Stimulated activated CD4-positive, alpha-beta T cell treated with anti-CD3 and anti-CD28 coated beads, TNF-alpha, amount 100 ng/mL, for 24 hours (primary cell): ENCODE measurements at places on chromosomes 11 and 22.

DNA sequence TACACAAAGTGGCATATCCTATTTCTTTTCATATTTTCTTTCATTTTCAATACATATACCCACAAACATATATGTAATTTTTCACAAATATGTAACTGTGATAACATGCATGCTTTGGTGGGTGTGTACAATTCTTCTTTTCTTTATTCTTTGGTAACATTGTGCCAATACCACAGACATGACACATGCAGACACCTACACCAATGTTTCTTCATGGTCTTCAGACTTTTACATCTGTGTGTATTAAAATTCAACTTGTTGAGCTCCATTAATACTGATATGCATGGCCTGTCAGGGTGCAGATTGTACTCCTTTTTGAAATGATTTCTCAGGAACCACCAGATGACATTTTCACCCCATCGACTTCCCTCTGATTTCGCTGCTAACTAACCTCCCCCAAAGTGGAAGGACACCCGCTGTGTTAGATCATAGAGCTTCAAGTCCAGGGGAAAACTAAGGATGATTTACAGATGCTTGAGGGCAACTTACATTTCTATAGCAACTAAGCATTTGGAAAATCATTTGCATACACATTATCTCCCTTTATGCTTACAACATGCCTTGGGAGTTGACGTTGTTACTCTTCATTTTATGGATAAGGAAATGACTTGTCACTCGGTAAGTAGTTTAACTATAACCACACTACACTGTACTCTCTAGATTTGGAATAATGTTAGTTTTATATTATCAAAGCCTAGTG, 10.5 kb upstream of the PANX3 start:
- DNase-seq = no peak

GRCh38 chr22:45784357-45785277, 113.0 kb downstream of the ATXN10 start:
- DNase-seq = no peak

GRCh38 chr22:43893266-43893665, 1.5 kb upstream of the PNPLA5 start:
- no peak for DNase-seq

- no peak for DNase-seq
These were observed 1.9 kb downstream of the RHBDD3 start for GRCh38 chr22:29265929-29266328.

DNA sequence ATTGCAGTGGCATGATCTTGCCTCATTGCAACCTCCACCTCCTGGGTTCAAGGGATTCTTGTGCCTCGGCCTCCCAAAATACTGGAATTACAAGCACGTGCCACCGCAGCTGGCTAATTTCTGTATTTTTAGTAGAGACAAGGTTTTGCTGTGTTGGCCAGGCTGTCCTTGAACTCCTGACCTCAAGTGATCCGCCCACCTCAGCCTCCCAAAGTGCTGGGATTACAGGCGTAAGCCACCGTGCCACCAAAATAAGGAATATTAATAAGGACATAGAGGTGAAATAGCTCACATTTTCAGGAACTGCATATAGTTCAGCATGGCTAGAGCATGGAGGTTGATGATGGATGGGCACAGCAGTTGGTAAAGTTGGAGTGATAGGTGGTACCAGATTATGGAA, 21.4 kb downstream of the ARHGEF12 start:
- no peak for DNase-seq

GRCh38 chr22:23229646-23230045, 49.3 kb downstream of the BCR start:
- no peak for DNase-seq

- DNase-seq = no peak
These were observed 147.1 kb upstream of the SESN3 start for GRCh38 chr11:95378111-95378510.

- no peak for DNase-seq
These were observed 110.7 kb downstream of the EHF start for GRCh38 chr11:34731603-34732002.

GRCh38 chr22:32745251-32745995, 56.1 kb upstream of the TIMP3 start:
- DNase-seq = no peak

DNA sequence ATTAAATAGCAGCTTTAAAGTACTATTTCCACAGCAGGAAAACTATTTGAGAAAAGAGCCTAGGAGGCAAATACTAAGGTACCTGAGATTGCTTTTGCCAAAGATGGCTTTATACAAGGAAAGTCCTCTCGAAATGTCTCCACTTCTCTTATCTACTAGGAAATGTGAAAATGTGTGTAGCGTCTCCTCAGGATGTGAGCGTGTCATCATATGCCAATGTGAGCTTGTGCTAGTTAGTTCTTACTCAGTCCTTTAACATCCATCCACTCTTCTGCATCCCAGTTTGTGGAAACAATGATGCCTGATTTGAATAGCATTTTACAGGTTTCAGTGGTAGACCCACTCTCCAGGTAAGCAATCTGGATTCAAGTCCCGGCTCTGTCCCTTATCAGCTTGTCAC, 421.0 kb downstream of the DYNC2H1 start:
- no peak for DNase-seq

GRCh38 chr11:134665188-134665535, 253.1 kb upstream of the B3GAT1 start:
- no peak for DNase-seq

GRCh38 chr22:45238957-45239680, 1.6 kb downstream of the KIAA0930 start:
- DNase-seq = no peak

GRCh38 chr22:28360939-28361338, 318.7 kb downstream of the TTC28 start:
- DNase-seq = no peak

- DNase-seq = no peak
These were observed 15.8 kb downstream of the PHLDB1 start for GRCh38 chr11:118623269-118623655.

DNA sequence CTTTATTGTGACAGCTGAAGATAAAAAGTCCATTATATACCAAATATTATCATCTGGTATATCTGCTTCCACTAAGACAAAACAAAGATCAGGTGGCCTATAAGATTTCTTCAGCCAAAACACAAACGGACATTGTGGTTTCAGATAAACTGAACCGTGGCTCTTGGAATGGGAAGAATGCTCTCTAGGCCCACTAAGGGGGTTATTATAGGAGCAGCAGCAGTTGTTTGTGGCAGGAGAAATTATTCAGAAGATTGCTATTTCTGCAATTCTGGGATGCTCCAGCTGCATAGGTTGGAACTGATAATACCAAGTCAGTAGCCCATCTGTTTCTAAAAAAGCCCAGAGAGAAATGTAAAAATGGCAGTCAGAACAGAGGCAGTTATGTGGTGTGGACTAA, 145.3 kb downstream of the NCAM1 start:
- no peak for DNase-seq

DNA sequence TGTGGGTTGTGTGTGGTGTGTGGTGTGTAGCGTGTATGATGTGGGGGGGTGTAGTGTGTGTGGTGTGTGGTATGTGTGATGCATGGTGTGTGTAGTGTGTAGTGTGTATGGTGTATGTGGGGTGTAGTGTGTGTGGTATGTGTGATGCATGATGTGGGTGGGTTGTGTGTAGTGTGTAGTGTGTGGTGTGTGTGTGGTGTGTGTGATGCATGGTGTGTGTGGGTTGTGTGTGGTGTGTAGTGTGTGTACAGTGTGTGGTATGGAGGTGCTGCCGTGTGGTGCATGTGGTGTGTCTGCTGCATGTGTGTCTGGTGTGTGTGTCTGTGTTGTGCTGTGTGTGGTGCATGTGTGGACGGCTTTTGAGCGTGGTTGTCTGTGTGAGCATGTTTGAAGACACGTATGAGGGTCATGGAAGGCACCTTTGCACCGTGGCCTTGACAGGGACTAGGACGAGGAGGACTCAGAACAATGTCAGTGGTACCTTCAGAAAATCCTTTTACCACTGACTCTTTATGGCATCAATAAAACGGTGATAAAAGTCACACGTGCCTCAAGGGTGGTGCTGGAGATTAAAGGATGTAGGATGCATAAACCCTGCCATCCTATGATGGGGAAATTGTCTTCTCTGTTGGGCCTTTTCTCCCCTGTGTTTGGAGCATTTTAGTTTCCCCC, 328.7 kb upstream of the B3GAT1 start:
- DNase-seq = no peak

DNA sequence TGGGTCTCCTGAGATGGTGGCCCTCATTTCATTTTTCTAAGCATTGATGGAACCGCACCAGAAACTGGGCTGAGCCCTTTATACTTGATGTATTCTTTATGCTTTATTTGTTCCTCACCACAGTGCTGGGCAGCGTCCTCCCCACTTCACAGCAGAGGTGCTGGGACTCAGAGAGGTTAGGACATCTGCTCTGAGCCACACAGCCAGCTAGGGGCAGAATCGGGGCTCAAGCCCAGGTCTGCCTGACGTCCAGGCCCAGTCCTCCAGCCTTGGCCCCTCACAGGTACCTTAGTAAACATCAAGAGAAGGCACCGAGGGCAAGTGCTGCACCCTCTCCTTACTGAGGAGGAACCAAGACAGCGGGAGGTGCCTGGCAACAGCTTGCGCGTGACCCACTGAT, 20.2 kb upstream of the SHISAL1 start:
- DNase-seq = no peak

DNA sequence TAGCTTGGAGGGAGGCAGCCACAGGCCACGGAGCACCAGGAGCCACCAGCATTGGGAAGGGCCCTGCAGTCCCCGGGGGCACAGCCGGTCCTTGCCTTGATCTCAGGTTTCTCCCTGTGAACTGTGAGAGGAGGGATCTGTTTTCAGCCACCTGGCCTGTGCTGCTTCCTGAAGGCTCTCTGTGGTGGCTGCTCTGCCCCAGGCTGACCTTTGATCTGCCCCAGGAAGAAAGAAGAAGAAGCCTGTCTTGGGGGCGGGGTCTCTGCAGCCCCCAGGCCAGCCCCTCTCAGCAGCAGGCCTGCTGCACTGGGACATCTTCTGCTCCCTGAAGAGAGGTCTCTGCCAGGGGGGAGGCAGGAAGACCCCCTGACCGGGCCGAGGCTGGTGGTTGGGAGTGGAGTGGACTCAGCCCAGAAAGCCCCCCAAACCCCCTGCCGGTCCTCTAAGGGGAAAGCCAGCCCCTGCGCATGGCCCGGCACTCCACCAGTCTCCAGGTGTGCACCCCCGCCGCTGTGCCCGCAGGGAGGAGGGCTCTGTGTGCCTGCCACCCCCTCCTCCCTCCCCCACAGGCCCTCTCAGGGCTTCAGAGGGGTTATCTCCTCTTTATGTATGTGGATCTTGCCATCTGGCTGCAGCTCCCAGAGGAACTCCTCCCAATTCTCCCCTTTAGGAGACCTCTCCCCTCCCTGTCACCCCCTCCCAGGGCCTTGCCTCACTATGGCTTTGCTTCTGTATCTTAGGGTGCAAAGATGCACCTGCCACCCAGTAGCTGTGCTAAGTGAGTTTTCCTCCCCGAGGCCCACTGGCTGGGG, 675.3 kb downstream of the BRD1 start:
- no peak for DNase-seq

GRCh38 chr11:12124306-12124705, 13.9 kb downstream of the MICAL2 start:
- no peak for DNase-seq

GRCh38 chr11:27211370-27212127, 151.5 kb downstream of the CCDC34 start:
- DNase-seq = no peak

DNA sequence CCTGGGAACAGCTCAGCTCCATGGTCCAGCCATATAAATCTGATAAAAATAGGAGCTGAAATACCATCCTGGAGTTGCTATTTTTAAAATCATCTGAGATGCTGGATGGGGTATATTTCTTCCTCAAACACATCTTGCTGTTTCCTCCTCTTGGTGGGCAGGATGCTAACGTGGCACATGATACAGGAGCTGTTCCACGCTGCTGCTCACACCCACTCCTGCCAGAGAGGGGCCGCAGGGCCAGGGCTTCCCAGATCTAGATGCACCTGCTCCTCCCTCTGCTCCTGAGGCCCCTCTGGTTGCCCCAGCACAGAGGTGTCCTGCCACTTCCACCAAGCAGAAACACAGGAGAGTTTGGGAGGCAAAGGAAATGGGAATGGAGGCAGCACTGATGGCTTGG, 3.3 kb upstream of the ST3GAL4 start:
- DNase-seq = no peak

GRCh38 chr22:49792107-49792506, 35.6 kb downstream of the BRD1 start:
- DNase-seq = no peak

DNA sequence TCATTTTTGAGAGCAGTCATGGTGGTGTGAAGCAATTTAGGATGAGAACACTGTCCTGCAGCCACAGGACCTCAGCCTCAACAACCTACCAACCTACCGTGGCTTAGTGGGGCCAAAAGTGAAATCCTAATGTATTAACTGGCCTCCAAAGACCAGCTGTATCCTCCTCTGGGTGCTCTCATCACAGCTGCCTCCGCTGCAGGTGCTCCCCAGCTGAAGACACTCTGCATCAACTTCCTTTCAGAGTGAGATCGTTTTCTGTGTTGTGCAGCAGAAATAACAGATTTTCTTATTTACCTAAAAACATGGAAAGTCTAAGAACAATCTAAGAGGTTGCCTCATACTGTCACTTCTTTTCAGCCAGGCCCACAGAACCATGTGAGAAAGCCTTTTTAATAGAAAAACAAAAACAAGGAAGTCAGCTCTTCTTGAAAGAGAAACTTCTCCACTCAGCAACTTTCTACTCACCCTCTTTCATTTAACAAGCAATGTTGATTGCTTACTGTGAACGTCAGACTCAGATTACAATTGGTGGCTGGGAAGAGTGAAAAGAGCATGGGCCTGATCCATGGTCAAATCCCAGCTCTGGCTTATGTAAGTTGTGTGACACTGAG, 136.1 kb downstream of the TENM4 start:
- DNase-seq = no peak

DNA sequence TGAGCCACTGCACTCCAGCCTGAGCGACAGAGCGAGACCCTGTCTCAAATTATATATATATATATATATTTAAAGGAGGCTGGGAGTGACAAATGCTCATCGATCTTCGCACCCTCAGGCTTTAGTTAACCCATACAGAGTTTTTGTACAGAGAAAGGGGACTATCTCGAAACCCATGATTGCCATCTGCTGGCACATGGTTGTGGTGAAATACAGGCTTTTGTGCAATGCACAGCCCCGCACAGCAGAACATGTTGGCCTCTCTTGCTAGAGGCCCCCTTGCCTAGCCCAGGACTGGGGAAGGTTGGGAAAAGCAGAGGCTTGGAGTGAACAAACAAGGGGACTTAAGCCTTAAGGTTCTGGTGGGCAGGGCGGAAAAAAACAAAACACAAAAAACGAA, 3.6 kb downstream of the MYBPC3 start:
- DNase-seq = no peak

- DNase-seq = no peak
These were observed 19.7 kb upstream of the TTLL12 start for GRCh38 chr22:43206509-43207161.

GRCh38 chr22:40606306-40606705, 30.2 kb downstream of the MRTFA start:
- no peak for DNase-seq

DNA sequence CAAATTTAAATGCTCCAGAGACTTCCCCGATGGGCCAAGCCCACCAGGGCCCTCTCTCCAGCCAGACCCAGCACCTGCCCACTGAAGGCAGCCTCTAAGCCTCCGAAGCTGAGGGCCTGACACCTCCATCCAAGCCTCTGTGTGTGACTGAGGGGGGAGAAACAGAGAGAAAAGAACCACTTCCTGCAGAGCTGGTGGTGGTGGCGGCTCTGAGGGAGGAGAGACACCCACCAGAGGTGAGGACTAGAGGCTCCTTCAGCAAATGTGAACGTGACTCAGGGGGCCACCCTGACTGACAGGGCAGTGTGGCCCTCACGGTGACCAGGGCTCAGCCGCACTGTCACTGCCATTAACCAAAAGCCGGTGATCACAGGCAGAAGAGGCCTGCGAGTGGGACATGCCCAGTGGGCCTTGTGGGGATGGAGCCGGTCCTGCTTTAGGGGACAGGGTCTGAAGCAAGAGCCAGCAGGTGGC, 31.0 kb upstream of the CD5 start:
- no peak for DNase-seq
